Stimulated activated CD4-positive, alpha-beta T cell treated with anti-CD3 and anti-CD28 coated beads, Interleukin-4, amount 100 ng/mL, for 4 hours (primary cell): ENCODE measurements at places on chromosomes 3 and 15.

GRCh38 chr15:39321977-39322376 lies 258.9 kb upstream of the THBS1 start:
- no peak for DNase-seq

DNA sequence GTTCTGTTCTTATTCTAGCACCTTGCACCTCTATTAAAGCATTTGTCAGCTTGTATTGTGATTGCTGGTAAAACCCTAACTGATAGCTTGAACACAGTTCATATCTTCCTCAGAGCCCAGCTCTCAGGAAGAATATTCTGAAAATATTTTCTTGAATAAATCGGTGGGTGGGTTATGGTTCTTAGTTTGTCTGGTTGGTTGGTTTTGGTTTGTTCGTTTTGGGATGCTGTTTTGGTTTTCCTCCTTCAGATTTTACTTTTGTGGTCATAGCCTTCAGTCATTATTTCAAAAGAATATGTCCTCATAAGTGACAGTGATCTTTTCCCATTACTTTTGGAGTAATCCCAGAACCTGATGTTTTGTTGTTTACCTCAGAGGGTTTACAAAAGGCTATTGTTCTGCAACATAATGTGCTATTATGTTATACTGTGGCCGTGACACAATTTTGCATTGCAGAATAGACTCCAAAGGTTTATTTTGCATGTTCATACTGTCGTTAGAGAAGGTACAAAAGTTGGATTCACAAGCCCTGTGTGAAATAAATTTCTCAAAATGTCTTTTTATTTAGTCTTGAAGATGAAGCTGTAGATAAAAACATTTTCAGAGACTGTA lies 2.7 kb upstream of the TMEM87A start:
- no peak for DNase-seq

- no peak for DNase-seq
Measured at GRCh38 chr3:172675441-172676193, 35.2 kb downstream of the NCEH1 start.

DNA sequence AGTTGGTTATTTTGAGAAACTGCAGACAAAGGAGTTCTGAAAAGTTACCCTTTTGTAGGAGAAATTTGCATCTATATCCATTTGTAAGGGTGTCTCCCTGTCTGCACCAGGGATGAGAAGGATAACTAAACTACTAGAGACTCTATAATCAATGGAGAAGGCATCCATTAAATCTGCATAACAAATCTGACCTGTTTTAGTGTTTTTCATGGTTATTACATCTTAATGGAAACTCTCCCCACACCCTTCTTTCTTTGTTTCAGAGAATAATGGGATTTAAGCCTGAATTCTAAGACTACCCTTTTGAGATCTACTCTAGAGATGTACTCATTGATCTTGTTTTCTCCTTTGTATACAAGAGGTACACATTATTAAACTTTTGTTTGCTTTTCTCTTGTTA lies 82.0 kb upstream of the DAZL start:
- no peak for DNase-seq

GRCh38 chr3:66839508-66839907 lies 158.6 kb upstream of the KBTBD8 start:
- no peak for DNase-seq

DNA sequence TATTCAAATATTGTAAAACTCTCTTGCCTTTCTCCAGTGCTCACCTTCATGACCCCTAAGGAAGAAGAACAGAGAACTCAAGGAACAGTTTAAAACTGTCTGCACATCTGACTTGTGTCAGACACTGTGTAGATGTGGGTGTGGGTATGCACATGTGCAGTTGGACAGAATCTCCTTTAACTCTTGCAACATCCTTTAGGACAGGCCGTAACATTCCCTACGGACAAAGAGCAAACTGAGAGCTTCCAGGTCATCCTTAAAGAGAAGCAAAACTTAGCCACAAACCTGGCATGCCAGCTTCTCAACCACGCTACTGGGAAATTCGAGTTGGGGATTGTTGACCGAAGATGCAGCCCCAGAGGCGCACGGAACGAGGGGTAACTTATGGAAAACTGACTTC lies 4.1 kb upstream of the SFMBT1 start:
- no peak for DNase-seq

GRCh38 chr3:175098644-175099043 lies 239.5 kb downstream of the NAALADL2 start:
- no peak for DNase-seq

GRCh38 chr15:81294516-81294880 lies 29.4 kb downstream of the STARD5 start:
- DNase-seq = no peak

- DNase-seq = no peak
Measured at GRCh38 chr3:62604751-62605351, 231.5 kb upstream of the FEZF2 start.

DNA sequence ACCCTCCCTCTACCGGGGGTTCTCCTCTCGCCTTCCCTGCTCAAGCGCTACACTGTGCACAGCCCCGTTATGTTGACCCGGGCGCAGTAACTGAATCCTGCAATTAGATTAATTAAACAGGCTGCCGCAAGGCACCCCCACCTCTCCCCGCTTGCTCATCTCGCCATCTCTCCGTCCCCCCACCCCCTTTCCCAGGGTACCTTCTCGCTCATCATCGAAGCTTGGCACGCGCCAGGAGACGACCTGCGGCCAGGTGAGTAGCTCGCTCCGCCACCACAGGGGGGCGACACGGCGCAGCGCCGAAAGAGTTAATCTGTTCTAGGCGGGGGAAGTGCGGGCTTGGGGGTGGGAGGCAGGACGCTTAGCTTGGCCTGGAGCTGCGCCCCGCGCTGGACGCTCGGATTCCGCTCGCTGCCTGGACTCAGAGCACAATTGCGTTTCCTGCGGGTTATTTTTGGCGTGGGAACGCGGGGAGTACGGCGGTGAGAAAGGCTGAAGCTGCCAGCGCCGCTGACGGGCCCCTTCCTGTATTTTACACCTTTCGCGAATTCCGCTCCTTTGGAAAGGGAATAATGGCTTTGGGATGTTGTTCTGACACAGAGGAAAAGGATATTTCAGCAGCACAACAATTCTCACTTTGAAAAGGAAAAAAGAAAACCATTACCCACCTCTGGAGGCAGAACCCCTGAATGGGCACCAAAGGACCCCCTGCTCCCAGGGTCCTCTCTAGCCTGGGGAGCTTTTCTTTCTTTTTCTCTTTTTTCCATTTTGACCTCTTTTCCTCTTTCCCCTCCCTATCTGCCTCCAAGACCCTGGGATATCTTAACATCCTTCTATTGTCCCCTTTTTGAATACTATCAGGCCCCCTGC lies 1.5 kb downstream of the DLL4 start:
- peak; percentile 49 for DNase-seq

DNA sequence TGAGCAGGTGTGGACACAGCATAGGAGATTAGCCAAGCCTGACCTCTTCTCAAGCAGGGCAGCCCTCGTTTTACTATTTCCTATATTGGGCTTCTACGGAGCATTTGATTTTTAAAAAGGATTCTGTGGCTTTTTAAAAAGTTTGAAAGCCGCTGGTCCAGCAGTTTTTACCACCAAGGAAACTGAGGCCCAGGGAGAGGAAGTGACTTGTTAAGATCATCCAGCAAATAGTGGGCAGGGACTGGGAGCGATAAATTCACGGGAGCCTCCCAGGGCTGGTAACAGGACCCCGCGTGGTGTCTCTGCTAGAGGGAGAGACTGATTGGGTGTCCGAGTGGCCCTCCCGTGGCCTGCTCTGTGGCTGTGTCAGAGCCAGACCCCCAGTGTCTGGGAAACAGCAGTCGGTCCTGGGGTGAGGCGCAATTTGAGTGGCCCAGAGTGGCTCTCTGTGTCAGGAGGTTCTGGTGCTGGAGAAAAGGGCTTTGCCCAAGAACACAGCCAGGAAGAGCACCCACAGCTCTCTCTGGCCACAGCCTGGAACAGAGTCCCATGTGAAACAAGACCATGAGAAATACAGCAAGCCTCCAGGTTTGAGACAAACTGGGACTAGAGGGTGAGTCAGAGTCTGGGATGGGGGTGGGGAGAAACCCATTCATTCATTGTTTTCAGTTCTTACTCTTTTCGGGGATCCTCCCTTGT lies 4.2 kb downstream of the FURIN start:
- DNase-seq = peak; percentile 43

- DNase-seq = no peak
Measured at GRCh38 chr3:14949126-14949525, 1.7 kb downstream of the NR2C2 start.

DNA sequence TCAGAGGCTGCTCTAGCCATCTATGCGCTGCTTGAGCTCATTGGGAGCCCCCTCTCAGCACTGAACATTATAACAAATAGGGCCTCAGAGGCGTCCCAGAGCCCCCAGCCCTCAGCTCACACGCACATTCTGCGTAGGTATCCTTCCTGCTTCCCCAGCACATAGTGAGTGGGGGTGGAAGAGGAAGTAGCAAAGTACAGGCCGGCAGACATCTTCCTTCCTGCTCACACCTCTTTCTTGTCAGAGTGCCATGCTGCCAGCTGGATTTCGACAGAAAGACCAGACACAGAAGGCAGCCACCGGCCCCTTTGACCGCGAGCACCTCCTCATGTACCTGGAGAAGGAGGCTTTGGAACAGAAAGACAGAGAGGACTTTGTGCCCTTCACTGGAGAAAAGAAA lies 16.6 kb downstream of the TMOD2 start:
- DNase-seq = no peak

DNA sequence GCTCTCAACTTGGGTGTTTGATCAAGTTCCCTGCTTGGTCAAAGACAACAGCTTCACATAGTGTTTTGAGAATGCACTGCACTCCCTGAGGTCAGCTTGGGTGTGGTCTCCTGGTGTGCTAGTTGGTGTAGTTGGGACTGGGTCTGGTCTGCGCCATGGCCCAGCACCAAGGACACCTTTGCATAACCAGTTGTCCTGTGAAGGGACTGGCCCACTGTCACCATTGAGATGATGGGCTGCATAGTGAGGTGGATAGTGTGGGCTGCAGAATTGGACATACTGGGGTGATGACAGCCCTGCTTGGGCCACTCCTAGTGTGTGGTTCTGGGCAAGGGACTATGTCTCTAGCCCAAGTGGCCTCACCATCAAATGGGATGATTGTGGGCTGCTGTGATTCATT lies 9.5 kb downstream of the RPSA start:
- DNase-seq = no peak

- DNase-seq = no peak
Measured at GRCh38 chr3:44661189-44661588, 12.7 kb downstream of the ZNF35 start.

DNA sequence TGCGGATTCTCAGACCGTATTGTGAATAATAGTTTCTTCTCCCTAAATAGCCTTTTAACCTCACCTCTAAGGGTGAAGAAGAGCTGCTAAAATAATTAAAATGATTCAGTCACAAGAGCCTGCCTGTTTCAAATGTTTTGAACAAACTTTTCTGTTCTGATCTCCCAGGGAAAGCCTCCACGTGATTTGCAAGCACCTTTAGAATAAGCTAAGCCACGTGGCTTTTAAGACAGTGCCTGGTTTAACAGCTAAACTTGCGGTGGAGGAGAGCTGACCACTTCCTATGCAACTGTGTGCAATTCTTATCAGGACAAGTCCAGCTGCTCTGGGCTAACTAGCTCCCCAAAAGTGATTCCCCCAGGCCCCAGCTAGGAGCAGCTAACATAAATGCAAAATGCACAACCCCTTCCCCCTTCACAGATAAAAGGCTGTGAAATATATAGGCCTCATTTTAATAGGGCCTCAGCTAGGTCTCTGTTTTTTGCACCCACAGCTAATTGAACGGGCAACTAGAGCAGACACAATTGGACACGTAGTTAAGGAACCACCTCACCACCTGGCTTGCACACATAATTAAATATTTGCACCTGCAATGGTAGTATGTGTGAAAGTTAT lies 401.2 kb upstream of the NR2F2 start:
- DNase-seq = no peak

DNA sequence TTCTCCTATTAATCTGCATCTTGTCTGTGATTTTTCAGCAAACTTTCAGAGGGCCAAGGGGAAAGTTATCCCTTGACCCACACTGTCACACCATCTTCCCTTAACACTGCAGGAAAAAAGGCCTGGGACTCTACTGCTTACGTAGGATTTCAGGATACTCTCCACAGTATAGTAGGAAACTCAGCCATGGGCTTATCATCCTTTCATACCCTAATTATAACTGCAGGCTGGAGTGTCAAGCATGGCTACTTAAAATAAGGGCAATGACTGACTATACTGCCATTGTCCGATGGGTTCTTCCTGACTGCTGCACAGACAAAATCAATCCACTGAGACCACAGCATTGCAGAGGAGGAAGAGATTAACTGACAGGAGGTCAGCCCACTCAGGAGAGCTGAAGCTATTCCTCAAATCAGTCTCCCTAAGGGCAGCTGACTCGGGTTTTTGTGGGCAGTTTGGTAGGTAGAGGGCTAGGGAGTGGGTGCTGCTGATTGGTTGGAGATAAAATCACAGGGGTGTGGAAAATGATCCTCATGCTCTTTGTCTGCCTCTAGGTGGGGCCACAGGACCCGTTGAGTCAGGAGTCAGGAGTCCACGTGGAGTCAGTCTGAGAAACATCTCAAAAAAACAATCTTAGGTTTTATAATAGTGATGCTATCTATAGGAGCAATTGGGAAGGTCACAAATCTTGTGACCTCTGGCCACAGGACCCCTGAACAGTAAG lies 118.2 kb upstream of the STRIT1 start:
- DNase-seq = no peak

DNA sequence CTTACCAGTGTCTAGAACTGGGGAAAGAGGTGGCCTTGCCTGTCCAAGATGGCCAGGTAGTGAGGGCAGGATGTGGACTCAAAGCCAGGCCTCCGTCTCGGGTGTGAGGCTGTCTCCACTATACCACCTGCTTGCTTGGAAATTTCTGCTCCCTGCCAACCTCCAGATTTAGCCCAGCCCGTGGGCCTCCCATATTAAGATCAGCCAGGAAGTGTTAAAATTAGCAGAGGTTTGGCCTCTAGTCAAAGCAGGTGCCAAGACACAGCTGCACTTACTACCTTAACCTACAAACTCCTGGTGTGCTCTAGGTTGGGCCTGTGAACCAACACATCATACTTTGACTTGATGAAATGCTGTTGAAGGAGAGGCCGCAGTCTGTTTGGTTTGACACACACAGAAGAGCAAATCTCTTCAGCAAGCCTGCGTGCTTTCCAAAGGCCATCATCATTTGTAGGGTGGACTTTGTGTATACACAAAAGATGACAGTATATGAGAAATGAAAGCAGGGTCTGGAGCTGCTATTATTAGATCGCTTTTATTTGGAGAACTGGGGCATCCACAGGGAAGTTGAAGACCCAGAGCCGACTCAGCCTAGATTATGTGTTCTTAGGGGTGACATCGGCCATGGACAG lies 206.5 kb downstream of the XXYLT1 start:
- no peak for DNase-seq
